ENCODE measurements at places on chromosomes 12 and 14.

DNA sequence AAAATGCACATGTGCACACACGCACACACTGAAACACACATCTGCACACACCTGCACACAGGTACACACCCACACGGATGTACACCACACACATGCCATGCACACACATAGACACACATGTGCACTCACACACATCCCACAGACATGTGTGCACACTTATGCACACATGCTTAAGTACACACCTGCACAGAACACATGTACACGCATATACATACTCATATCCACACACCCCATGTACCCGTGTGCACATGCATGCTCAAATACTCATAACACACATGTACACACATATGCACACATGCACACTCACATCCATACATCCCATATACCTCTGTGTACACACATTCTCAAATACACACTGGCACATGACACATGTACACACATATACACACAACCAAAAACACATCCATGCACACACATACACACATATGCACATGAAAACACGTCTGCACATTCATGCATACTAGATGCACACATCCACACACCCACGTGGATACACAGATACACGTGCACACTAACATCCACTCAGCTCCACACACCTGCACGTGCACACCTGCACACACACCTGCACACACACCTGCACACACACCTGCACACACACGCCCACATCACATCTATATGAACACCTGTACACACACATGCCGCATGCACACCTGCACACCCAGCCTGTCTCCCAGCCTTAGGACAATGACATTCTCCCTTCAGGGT is 336.7 kb downstream of the ADGRD1 start:
- no peak overlapping the region for H3K27ac ChIP-seq
- no peak overlapping the region for H3K4me3 ChIP-seq
- H3K36me3 ChIP-seq = no peaks in the 10 kb centered on the region
- no peaks in the 10 kb centered on the region for H3K27me3 ChIP-seq
- no peaks in the 10 kb centered on the region for H3K4me1 ChIP-seq

DNA sequence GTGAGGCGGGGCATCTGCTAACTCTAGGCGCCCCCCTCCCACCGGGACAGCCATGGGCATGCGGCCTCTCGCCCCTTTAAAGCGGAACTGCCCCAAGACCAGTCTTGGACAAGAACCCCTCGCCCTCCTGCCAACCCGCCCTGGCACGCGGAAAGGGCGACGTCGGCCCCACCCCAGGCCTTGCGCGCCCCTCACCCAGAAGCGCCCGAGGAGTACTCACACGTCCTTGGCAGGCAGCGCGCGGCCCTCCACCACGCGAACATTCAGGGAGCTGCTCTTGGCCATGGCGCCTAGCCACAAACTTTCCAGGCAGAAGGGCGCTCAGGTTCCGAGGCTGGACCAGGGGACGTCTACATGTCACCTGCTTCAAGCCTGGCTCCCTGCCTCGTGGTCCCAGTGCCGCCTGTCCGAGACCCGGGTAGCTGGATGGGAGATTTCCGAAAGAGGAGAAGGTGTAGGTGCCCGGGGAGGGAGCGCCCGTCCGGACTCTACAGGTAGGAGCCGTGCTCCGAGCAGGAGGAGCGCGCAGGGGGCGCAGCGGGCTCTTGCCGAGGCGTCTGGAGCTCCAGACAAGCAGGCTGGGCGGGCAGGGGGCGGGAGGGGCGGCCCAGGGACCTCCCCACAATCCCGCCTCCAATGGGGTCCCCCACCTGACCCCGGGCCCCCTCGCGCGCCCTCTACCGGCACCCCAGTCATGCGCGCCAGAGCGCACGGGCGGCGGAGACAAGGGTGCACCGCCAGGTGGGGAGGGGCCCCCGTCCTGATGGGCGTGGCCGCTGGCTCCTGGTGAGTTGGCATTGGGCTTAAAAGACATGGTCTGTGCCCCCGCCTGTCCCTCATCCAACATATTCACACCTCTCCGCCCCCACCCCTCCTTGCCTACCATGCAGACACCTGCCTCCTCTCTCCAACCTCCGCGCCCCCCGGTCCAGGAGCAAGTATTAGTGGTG is at the start of gene RASAL1:
RASAL1 (minus strand) TSS at position 584 of the 950 bp plus-strand sequence; CDS start at position 285, 299 bp downstream.
- no peak within 1 kb of the TSS for H3K27ac ChIP-seq
- H3K4me3 ChIP-seq = no peak within 1 kb of the TSS
- H3K27me3 ChIP-seq = no peaks in the 10 kb centered on the region
- no peak for DNase-seq

DNA sequence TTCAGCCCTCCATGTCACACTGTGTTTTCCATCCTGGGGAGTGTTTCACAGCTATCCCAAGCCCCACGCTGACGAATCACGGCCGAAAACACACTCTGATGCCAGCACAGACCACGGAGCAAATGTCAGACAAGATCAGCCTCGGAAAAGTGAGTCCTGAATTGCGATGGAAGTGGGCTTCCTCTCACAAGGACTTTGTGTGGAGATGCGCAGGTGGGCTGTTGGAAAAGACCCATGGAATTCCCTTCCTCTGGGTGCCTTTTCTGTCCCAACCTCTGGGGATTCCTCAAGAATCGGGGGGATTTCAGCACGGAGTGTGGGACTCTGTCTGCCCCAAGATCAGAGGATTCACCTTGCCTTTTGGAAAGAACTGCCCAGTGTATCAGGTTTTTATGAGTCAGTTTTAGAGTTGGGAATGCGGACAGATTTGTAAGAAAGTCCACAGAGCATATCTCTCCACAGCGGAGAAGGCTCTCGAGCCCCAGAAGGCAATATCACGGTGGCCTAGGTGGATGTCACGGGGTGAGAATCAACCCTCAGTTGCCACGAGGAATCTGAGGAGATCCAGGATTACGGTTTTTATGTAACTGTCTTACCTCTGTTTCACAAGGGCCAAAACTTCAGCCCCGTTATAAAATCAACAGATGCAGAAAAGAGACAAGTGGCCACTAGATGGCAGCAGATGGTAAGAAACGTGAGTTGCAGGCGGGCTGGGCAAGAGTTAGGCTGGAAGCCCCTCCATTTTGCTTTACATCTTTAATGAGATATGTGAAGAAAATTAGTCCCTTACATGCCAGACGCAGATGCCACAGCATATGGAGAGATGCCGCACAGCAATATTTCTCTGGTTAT is 201.9 kb downstream of the DAD1 start:
- no peak overlapping the region for H3K4me3 ChIP-seq
- H3K27me3 ChIP-seq = peaks cover 6% of the 10 kb centered on the region
- H3K4me1 ChIP-seq = peaks cover 6% of the 10 kb centered on the region
- DNase-seq = peak; percentile 77
- H3K27ac ChIP-seq = no peak overlapping the region

DNA sequence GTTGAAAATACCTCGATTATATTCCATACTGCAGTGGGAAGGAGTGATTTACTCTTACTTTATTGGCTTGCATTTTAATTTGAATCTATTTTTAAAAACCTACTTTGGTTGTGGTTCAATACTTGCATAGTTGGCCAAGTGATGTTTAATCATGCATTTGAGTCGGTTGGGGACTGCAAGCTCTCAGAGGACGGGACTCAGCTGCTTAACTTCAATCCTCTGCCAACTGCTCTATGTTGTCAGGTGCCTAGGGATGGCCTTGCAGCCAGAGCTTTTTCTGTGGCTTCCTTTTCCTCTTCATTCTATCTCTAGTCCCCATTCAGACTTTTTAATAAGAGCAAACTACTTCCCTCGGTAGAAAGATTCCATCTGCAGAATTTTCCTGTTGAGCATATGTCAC is 53.4 kb upstream of the KRR1 start:
- H3K27ac ChIP-seq = no peak overlapping the region
- no peak for DNase-seq
- no peaks in the 10 kb centered on the region for H3K36me3 ChIP-seq
- H3K4me3 ChIP-seq = no peak overlapping the region
- no peaks in the 10 kb centered on the region for H3K27me3 ChIP-seq

- no peak overlapping the region for H3K4me3 ChIP-seq
- H3K27ac ChIP-seq = no peak overlapping the region
- H3K36me3 ChIP-seq = no peaks in the 10 kb centered on the region
- no peaks in the 10 kb centered on the region for H3K4me1 ChIP-seq
- no peaks in the 10 kb centered on the region for H3K27me3 ChIP-seq
Measured at GRCh38 chr12:117646520-117646919, 285.1 kb upstream of the NOS1 start.

GRCh38 chr14:26597071-26597588 is 703 bp downstream of the NOVA1 start:
- H3K4me1 ChIP-seq = peaks cover 5% of the 10 kb centered on the region
- peak overlapping the region; percentile 88 for H3K4me3 ChIP-seq
- no peak overlapping the region for H3K27ac ChIP-seq

- H3K4me3 ChIP-seq = no peak overlapping the region
- peaks cover 3% of the 10 kb centered on the region for H3K4me1 ChIP-seq
- no peak for DNase-seq
- H3K27me3 ChIP-seq = no peaks in the 10 kb centered on the region
- H3K36me3 ChIP-seq = no peaks in the 10 kb centered on the region
Measured at GRCh38 chr12:12745576-12746211, 28.5 kb downstream of the CDKN1B start.

DNA sequence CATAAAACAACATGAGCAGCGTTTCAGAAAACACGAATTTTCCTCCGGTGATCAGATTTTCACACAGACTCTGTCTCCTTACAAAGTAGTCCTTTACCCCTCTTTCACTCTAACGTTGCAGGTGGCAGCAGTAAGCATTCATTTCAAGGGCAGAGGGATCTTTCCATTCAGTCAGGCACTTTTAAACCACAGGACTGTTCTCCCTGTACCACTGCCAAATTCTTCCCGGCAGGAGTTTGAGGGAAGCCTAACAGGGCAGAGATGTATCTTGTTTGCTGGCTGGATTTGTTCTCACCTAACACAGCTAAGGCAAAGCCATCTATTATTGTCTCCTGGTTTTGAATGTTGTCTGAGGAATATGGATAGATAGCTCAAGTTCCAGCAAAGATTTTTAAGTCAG is 1187.3 kb upstream of the SEL1L start:
- H3K27me3 ChIP-seq = no peaks in the 10 kb centered on the region
- no peak overlapping the region for H3K27ac ChIP-seq
- no peak for DNase-seq
- no peak overlapping the region for H3K4me3 ChIP-seq
- H3K4me1 ChIP-seq = no peaks in the 10 kb centered on the region

- no peaks in the 10 kb centered on the region for H3K4me1 ChIP-seq
- no peaks in the 10 kb centered on the region for H3K27me3 ChIP-seq
- no peak for DNase-seq
- H3K4me3 ChIP-seq = no peak overlapping the region
- H3K36me3 ChIP-seq = no peaks in the 10 kb centered on the region
- H3K27ac ChIP-seq = no peak overlapping the region
Measured at GRCh38 chr14:84237881-84238280, 1292.1 kb upstream of the FLRT2 start.

GRCh38 chr12:2803635-2804392 is 8.7 kb upstream of the ITFG2 start:
- H3K4me1 ChIP-seq = peaks cover 6% of the 10 kb centered on the region
- peaks cover 43% of the 10 kb centered on the region for H3K36me3 ChIP-seq
- H3K27me3 ChIP-seq = no peaks in the 10 kb centered on the region
- no peak for DNase-seq
- no peak overlapping the region for H3K27ac ChIP-seq

GRCh38 chr12:81809829-81810595 is 50.9 kb upstream of the PPFIA2 start:
- H3K27me3 ChIP-seq = no peaks in the 10 kb centered on the region
- no peak for DNase-seq
- no peak overlapping the region for H3K4me3 ChIP-seq
- H3K27ac ChIP-seq = no peak overlapping the region
- H3K36me3 ChIP-seq = no peaks in the 10 kb centered on the region
- no peaks in the 10 kb centered on the region for H3K4me1 ChIP-seq

DNA sequence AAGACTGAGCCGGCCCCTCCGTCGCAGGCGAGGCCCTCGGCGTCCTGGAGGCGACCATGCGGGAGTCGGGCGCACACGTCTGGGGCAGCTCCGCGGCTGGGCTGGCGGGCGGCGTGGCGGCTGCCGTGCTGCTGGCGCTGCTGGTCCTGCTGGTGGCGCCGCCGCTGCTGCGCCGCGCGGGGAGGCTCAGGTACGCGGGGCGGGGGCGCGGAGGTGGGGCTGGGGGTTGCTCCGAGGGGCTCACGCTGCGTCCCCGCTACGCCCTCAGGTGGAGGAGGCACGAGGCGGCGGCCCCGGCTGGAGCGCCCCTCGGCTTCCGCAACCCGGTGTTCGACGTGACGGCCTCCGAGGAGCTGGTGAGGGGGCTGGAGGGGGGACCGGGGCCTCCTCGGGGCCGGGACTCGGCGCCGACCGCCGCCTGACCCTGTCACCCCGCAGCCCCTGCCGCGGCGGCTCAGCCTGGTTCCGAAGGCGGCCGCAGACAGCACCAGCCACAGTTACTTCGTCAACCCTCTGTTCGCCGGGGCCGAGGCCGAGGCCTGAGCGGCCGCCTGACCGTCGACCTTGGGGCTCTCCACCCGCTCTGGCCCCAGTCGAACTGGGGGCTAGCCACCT is 7.8 kb downstream of the AMN start:
- no peak overlapping the region for H3K4me3 ChIP-seq
- peaks cover 11% of the 10 kb centered on the region for H3K36me3 ChIP-seq
- no peak for DNase-seq
- H3K4me1 ChIP-seq = peaks cover 13% of the 10 kb centered on the region
- peaks cover 41% of the 10 kb centered on the region for H3K27me3 ChIP-seq
- no peak overlapping the region for H3K27ac ChIP-seq

DNA sequence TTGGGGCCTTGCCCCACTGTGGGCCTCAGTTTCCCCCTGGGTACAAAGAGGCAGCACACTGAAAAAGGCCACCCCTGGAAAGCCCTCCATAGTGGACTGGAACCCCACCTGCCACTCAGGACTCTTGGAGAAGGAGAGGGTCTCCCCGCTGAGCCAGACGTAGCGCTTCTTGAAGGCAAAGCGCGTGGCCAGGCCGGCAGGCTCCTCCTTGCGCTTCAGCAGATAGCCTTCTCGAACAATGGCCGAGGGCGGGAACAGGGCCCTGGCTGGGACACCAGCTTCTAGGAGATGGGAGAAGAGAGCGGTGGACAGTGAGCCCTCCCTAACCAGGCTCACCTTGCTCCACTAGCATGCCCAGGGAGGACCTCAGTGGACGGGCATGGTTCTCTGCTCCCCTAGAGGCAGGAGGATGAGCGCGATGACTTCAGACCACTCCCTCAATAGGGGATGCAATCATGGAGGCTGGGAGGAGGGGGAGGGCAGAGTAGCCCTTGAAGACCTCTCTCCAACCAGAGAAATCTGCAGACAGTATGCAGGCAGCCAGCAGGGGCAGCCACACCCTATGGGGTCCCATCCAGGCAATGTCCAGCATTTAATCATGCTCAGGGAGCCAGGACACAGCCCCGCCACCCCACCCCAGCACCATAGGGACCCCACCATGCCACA is 29.8 kb downstream of the RASAL1 start:
- H3K36me3 ChIP-seq = no peaks in the 10 kb centered on the region
- DNase-seq = no peak
- H3K4me1 ChIP-seq = no peaks in the 10 kb centered on the region
- H3K27me3 ChIP-seq = peaks cover 3% of the 10 kb centered on the region
- H3K4me3 ChIP-seq = no peak overlapping the region

GRCh38 chr12:28086521-28087155 is 103.6 kb upstream of the CCDC91 start:
- H3K4me3 ChIP-seq = no peak overlapping the region
- H3K27ac ChIP-seq = no peak overlapping the region
- DNase-seq = no peak
- H3K4me1 ChIP-seq = peaks cover 20% of the 10 kb centered on the region
- no peaks in the 10 kb centered on the region for H3K36me3 ChIP-seq

- H3K36me3 ChIP-seq = no peaks in the 10 kb centered on the region
- H3K27me3 ChIP-seq = peaks cover 16% of the 10 kb centered on the region
- H3K27ac ChIP-seq = no peak overlapping the region
Measured at GRCh38 chr12:1573960-1574864, 20.2 kb downstream of the FBXL14 start.
